ENCODE measurements at places on chromosomes 1 and 21. TPM values are rescaled to one million over a fixed set of nuclear protein-coding genes. Genes with fewer than 3 reads are reported as not detected.

Gene OR6N1
- total RNA-seq: not detected

Gene DIPK1A
- 3.2 TPM for total RNA-seq

Gene NUDT4B
- 6.1 TPM for total RNA-seq

Gene CYP2J2
- not detected for total RNA-seq

Gene S1PR1
- total RNA-seq: not detected

Gene FCER1G
- 0.49 TPM for total RNA-seq

Gene LRP8
- 8.0 TPM for total RNA-seq

Gene COL11A1
- 959 TPM for total RNA-seq

Gene CCDC17
- total RNA-seq: 0.06 TPM

Gene AGMAT
- 2.6 TPM for total RNA-seq

Gene LGR6
- total RNA-seq: not detected

Gene SLC27A3
- total RNA-seq: 1.4 TPM

Gene PHGDH
- 181 TPM for total RNA-seq

GRCh38 chr1:107276247-107276646, 135.4 kb downstream of the NTNG1 start:
- DNase-seq: no peak

DNA sequence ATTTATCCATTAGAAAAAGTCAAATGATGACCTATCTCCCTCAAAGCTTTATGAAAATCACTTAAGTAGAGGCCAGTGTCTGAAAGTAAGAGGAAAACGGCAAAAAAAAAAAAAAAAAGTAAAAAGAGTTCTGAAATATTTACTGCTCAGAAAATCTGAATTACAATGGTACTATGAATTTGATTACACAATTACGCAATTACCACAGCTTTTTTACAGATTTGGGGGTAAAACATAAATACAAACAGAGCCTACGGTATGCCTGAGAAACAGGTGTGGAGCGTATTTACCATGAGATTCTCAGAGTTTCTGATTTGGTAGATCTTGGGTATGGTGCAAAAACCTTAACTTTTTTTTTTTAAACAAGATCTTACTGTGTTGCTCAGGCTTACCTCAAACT, 15.9 kb upstream of the FBXO28 start:
- no peak for DNase-seq

DNA sequence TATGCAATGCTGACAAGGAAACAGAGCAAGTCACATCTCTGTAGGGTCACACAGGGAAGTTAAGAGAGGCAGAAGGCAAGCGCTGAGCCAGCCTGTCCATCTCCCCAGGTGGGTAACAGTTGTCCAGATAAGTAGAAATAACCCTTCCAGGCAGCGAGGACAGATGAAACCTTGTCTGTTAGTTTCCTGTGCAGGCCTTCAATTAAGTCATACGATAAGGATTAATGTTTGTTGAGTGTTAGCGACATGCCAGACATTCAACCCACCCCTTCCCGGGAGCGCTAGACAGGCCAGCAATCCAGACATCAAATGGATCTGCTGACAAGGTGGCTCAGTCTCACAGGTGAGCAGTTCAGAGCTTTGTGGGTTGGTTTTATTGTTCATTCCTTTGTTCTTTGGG, 221.5 kb upstream of the FMN2 start:
- DNase-seq: no peak

- DNase-seq: no peak
Measured at GRCh38 chr1:167871331-167871730, 42.6 kb downstream of the ADCY10 start.

DNA sequence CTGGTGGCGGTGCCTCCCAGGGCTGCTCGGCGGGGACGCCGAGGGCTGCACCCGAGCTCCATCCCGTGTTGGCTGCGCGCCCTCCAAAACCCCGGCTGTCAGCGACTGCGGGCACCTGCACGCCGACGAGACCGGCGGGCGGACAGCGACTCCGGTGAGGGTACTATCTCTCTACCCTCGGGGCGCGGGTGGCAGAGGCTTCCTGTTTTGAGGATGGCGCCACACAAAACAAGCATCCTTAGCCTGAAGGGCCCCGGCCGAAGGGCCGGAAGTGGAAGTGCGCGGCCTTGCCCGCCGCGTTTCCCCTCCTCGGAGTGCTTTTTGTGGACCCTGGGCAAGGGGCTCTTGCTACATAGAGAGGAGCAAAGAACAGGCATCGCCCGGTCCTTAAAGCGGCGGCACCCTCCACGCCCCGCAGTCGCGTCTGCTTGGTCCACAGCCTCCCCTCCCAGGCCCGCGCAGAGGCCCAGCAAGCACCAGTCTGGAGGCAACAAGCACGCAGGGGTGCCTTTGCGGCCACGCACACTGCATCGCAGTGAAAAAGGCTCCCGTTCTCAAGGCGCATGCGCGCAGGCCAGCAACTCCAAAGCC, 561 bp upstream of the COQ8A start:
- DNase-seq: peak; percentile 67

- no peak for DNase-seq
Measured at GRCh38 chr1:21189906-21190500, 13.3 kb upstream of the EIF4G3 start.

DNA sequence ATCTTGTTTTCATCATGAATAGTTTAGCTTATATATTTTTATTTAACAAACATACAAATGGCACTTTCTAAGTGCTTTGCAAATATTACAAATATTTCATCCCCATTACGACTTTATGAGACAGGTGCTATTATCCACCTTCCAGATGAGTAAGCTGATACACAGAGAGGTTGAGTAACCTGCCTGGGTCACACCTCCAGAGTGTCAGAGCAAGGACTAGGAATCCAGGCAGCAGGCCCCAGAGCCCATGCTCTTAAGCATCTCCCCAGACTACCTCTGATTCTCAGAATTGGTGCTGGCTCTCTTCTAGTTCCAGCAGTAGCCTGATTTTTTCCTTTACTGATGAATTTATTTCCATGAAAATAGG, 40.0 kb downstream of the EPHB2 start:
- DNase-seq: no peak

- no peak for DNase-seq
Measured at GRCh38 chr1:1788136-1788535, 9.9 kb upstream of the NADK start.

DNA sequence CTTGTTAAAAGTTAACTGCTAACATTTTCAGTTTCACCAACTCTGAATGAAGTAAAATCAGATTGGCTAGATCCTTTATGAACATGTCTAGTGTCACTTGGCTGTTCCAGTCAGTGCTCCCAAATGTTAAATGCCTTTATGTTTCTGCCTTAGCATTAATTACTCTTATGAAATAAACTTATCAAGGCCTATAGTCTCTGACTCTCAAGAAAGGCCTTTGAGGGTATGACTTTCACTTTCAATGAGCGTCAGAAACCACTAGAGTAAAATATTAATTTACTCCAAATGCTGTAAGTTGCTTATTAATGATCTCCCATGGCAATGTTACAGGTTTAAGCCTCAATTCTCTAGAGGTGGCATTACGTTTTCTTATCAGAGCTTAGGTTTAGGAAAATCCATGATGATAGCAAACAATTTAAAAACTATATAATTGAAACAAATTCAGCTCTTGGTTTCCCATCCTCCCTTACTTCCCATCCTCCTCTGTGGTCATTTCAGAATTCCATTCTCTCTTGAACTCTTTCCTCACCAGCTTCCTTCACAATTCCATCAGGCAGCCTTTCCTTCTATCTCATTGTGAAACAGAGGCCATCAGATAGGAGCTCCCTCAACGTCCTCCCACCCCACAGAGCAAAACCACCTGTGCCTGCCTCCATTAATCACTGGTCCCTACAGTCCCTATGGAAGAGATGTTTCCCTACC, 108.6 kb upstream of the COP1 start:
- DNase-seq: no peak

GRCh38 chr1:53511933-53512806, 53.0 kb downstream of the DMRTB1 start:
- DNase-seq: no peak

GRCh38 chr1:162207862-162208261, 138.4 kb downstream of the NOS1AP start:
- no peak for DNase-seq

GRCh38 chr1:182071924-182072323, 10.4 kb upstream of the ZNF648 start:
- no peak for DNase-seq

- no peak for DNase-seq
Measured at GRCh38 chr1:203681739-203682138, 55.1 kb downstream of the ATP2B4 start.

DNA sequence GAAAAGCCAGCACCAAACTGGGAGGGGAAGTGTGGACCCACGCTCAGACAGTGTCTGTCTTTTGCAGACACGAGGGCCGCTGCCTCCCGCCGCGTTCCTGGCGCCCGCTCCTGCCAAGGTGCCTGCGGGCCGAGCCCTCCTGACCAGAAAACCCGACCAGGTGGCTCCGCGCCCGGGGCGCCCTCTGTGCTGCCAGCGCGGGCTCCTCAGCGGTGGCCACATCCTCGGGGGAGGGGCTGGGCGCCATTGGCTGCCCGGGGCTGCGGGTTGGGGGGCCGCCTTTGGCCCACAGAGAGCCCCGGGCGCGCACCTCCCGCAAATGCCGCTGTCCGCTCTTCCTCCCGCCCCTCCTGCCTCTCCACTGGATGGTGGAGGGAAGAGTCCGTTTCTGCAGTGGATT, 22.4 kb upstream of the TRNAU1AP start:
- DNase-seq: no peak

DNA sequence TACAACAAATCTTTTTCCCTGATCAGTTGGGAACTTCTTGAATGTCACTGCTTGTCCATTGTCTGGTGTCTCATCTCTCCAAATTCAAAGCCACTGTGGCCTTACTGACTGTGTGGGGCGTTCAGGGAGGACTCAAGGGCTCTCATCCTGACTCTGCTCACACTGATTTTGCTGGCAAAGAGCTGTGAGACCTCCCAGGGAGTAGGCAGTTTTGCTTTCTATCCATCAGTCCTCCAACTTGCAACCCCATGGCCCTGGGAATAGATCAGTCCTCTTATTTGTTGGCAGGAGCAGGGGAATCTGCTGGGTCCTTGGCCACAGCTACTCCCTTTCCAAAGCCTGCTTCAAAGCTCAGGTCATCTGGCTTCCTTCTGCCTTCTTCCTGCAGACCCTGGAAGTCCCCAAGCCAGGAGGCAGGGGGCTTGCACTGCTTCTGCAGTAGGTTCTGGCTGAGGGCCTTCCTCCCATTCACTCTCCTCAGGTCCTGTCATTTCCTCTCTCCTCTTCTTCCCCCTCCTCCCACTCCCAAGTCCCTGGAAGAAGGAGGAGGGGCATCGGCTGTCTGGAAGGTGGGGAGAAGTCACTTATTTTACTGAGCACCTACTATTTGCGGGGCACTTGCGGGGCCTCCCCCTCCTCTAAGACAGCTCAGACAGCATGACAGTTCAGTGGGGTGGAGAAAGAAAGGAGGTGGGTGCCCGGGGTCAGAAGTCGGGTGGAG, 876 bp upstream of the NAV1 start:
- DNase-seq: no peak

DNA sequence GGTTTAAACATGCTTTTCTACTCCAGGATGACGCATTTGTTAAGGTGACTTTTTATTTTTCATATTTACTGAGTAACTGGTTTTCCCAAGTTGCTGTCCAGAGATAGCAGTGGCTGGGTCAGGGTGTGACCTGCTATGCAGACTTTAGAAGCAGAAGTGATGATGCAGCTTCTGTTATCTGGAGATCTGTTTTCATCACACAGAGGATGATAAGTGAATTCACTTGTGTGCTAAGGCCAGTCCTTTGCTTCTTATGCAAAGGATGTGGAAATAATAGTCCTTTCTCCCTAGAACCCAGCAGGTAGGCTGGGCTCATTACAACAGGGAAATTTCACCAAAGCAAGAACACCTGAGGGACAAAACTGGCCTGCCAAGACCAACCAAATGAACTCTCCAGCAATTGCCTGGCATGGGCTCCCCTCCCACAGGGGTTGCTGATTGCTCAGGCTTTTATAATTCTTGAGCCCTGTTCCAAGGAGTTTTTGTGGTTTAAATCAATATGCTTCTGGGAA, 97.8 kb upstream of the LPGAT1 start:
- DNase-seq: peak; percentile 10

DNA sequence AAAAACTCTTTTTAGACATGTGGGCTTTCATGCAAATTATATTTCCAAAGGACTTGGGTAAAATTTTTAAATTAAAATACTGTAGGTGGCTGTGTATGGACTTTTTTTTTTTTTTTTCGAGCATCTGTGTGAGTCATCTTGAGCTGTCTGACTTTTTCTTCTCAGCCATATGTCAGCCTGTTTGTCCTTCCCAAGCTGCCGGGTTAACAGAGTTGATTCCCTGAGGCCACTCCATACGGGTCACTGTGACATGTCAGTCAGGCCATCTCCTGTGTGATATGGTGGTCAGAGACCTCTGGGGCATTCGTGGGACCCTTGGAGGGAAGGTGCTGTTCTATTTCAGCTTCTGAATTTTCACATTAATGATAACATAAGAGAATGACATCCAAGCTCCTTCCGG, 148.3 kb downstream of the KCNJ6 start:
- DNase-seq: no peak

GRCh38 chr1:16387201-16388188, 20.5 kb downstream of the SZRD1 start:
- DNase-seq: peak; percentile 40

GRCh38 chr1:236522937-236523703, 662 bp upstream of the LGALS8 start:
- peak; percentile 43 for DNase-seq

GRCh38 chr1:157968508-157968907, 24.9 kb upstream of the KIRREL1 start:
- no peak for DNase-seq

GRCh38 chr1:9062021-9062471, 7.4 kb downstream of the SLC2A5 start:
- DNase-seq: no peak

DNA sequence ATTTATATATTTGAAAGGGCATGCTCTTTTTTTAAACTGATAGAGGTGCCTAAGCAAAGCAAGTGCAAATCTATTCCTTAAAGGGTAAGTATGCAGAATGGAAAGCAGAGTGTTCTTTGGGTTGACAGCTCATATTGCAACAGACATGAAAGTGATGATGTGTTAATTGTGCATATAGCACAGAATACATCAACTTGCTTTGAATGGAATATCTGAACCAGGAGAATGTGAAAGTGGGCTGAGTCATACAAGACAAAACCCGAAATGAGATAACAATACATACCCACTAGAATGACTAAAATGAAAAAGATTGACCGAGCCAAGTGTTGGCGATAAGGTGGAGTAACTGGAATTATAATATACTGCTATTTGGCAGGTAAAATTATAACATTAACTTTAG, 4.3 kb downstream of the CR1 start:
- DNase-seq: no peak

DNA sequence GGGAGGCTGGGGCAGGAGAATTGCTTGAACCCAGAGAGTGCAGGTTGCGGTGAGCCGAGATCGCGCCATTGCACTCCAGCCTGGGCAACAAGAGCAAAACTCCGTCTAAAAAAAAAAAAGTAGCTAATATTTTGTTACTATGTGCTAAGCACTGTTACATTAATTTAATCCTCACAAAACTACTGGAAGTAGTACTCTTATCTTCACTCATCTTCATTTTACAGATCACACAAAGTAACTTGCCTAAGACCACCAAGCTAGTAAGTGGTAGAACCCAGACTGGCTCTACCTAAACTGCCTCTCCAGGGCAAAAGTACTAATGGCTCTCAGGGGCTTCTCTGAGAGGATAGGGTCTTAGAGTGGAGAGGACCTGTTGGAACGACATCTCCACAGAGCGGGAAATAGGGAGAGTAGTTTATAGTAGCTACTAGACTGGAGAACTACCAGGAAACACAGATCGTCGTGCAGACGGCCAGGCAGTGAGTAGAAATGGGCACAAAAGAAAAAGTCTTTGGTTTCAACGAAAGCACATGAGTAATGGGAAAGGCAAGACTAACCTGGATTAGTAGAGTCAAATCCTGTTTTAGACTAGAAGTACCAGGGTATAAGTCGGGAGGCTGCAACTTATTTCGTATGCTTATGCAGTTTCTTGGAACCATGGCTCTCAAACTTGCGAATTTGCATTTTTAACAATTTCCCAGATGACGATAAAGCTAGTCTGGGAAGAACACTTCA, 1.4 kb downstream of the CLCC1 start:
- no peak for DNase-seq
